Epithelial cell of esophagus (primary cell): ENCODE measurements at places on chromosomes 16 and 17.

DNA sequence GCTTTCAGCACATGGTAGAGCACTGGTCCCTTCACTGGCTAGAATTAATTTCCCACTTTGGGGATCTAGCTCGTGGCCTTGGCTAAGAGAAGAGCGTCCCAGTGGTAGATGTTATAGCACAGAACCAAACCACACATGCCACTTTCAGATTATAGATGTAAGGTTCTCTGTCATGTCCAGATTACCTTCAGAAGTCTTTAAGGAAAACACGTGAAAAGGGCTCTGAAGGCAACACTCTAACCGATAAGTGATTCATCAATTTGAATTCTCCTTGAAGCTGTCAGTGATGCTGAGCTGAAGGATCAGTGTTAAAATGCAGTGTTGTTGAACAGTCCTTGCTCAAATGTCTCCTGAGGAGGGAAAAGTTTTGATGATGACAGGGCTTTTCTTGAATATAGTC lies 43.5 kb upstream of the VPS4A start:
- DNase-seq, result no peak

DNA sequence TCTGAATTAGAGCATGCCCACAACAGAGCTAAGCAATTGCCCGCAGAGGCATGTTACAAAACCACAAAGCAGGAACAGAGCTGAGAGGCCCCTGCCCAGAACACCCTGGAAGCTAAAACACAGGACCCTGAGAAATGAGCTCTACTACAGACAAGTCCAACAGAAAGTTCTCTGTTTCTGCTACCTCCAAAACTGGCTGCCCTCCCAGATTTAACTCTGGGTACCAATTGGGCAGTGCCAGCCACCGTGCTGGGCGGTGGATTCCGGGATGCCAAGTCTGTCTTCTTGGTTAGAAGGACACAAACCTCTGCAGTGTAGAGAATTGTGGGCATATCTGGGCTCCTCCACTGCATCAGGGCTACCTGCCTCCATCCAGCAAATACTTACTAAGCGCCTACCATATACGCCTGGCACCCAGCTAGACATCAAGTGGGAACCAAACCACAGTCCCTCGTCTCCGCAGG lies 1.0 kb downstream of the CMTM4 start:
- no peak for DNase-seq

DNA sequence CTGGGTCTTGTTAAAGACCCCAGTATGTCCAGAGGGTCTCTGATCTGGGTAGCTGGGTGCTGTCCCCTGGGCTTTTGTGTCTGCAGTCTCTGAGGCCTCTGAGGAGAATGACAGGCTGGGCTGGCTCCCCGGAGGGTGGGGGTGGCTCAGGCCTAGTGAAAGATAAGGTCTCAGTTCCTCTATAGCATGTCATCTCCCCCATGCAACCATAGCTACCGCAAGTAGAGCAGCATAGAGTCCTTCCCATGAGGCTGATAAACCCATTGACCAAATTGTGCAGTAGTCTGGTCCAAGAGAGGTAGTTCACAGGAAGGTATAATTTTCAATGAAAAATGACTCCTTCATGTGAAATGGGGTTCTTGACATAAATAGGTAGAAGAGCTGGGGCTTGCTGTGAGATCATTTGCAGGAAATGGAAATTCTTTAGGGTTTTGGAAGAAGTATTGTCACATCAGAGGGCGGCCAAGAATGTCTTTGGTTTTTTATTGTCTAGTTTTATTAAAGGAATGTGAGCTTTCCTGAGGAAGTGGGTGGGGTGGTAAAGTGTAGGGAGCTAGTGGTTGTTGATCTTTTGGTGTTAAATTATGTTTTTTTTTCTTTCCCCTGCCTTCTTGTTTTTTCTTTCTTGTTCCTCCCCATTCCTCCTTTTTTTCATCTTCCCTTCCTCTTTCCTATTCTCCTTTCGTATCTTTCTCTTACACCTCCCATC lies 21.0 kb downstream of the SLC7A6OS start:
- DNase-seq, result no peak

DNA sequence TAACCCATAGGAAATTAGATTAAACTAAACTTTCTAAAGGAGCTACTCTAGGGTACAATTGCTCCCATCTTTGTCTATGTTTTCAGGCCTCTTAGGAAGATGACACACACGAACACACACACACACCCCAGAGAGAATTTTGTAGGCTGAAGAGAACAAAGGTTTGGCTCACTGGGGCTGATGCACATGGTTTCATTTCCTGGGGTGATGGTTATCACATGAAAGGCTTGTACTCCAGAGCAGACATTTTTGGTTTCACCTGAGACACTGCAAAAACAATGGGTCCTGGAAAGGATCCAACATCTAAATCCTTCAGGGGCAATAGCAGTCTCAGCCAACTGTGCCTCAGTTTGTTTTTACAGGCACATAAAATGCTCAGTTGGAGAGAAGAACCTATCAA lies 62.8 kb downstream of the GRB7 start:
- peak; percentile 30 for DNase-seq
